Keratinocyte (primary cell): ENCODE measurements at places on chromosomes 16 and 17. TPM values are rescaled to one million over a fixed set of nuclear protein-coding genes. Genes with fewer than 3 reads are reported as not detected.

DNA sequence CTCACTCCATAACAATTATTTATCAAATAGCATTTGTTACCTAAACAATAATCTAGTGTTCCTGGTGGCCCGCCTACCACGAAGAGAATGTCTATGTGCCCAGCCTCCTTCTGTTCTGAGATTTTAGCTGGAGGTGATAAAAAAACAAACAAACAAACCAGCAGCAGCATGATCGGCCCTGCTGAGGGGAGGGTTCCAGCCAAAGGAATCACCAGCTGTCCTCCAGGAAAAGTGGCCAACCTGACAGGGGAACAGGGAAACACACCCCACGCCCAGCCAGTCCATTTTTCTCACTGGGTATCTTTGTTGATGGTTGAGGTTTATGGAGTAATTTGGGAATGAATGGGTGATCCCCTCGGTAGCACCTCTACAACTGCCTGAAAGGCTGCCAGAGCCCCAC, 203.0 kb upstream of the DYNLRB2 start:
- DNase-seq, result no peak

- no peak for DNase-seq
Observed at GRCh38 chr17:37283414-37283961, 92.3 kb upstream of the C17orf78 start.

DNA sequence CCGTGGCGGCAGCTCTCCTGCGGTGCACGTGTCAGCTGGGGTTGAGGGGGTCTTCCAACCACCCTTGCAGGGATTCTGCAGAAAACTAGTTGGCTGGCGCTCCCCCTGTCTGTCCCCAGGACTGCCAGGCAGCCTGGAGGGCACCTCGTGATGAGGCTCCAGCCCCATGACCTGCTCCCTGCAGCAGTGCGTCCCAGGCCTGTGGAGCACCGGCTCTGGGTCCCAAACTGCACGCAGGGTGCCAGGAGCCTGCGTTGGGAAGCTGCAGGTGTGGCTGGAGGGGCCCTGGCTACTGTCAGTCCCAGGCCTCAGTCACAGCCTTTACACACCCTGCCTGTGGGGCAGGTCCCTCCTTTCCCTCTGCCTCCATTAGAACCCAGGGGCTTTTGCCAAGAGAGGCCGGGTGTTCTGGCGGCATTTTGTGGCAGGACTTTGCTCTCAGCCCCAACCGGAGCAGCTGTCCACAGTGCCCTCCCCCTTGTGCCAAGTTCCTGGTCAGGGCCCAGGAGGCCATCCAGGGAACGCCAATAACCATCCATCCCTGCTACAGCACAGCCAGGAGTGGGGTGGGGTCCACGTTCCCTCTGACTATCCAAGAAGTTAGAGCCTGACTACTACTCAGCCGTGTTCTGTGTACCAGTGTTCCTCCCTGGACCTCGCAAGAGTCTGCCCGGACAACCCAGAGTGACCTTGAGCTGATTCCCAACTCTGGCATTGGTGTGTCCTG, 9.2 kb downstream of the CHMP6 start:
- no peak for DNase-seq

DNA sequence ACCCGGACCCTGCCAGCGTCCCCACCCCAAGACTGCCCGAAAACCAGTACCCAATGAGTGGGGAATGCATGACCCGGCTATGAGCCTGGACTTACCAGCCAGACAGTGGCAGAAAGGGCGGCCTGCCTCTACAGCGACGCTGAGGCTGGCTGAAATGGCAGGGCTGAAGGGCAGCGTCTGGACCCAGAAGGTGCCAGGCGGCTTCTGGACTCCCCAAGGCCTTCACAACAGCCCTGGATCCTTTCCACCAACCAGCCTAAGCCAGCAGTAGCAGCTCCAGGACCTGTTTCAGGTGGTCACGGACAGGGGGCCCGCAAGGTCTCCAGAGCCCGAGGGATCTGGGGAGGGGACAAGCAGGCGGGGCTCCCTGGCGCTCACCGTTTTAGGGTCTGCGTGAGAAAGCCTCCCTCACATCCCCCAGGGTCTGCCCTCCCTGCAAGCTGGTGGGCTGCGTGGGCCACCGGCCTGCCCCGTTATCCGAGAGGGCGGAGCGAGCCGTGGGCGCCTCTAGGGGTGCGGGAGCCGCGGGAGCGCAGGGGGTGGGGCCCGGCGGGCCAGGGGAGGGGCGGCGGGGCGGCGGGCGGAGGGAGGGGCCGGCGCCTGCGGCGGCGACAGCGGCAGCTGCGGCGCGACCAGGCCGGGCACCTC, at the start of gene RIPOR1:
Gene RIPOR1, plus strand, starts transcription at position 608 of the 648 bp plus-strand sequence. CDS start 9,618 bp downstream, outside the sequence.
- no peak for DNase-seq

- no peak for DNase-seq
Observed at GRCh38 chr17:78384479-78385175, 6.2 kb downstream of the PGS1 start.

- DNase-seq, result no peak
Observed at GRCh38 chr16:69754143-69754468, 620 bp downstream of the NOB1 start.

- DNase-seq, result no peak
Observed at GRCh38 chr16:57941016-57941664, 29.8 kb downstream of the CNGB1 start.

DNA sequence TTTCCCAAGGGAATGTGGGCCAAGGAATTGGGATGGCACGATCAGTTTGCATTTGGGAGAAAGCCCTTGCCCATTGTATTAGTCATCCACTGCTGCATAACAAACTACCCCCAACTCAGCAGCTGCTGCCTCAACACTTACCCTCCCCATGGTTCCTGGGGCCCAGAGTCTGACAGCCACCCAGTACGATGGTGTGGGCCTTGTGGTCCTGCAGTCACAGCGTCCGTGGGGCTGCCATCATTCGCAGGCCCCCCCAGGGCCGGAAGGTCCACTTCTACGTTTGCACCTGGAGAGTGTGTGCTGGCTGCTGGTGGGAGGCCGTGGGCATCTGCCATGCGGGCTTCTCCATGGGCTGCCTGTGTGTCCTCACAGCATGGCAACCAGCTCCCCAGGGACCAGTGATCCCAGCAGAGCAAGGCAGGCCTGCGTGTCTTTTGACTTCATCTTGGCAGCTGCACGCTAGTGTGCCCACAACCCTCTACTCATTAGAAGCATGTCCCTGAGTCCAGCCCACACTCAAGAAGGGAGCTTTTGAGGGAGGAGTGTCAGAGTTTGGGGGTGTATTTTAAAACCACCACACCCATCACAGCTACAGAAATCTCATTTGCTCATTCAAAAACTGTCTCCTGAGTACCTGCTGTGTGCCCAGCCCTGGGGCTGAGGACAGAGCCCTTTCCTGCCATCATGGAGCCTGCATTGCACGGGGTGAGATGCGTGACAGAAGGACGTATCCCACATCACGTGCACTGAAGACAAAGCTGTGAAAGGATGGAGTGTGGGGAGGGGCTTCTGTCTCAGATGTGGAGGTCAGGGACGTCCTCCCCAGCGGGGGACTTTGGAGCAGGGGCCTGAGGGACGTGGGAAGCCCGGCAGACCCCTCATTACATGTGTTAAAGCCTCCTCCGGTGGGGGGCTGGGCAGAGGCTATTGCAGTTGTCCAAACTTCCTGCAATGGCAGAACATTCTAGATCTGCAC, 185.0 kb upstream of the ZNF469 start:
- no peak for DNase-seq

DNA sequence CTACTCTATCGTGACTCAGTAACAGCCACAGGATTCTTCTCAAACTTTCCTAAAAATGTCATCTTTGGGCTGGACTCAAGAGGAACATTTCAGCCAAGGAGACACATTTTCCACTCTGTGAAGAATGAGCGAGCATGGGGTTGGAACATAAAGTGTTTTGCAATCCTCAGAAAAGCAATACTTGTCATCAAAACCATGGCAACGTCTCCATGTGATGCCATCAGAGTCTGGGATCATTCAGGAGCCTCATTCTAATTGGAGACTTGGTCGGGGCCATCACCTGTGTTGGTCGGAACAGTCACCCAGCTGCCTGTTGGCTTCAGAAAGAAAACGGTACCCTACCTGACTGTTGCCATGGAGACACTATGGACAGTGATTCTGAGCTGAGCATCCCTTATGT, 25.5 kb downstream of the MYOCD start:
- no peak for DNase-seq

Gene CLEC18A
- polyA plus RNA-seq, result 0.08 to 0.63 TPM (median 0.14 TPM) in 3 replicates

Gene PLCG2
- 1.8 to 3.6 TPM (median 3.5 TPM) in 3 replicates for polyA plus RNA-seq

Gene HEATR9
- not detected in 3 replicates for polyA plus RNA-seq

Gene KCNAB3
- 2.0 to 2.5 TPM (median 2.2 TPM) in 3 replicates for polyA plus RNA-seq

Gene KRT25
- polyA plus RNA-seq, result not detected in 3 replicates

Gene ADAMTS18
- not detected in 3 replicates for polyA plus RNA-seq
